Renal cortex interstitium (tissue), 15 donors: ENCODE measurements at places on chromosomes 5 and 9. TPM values are rescaled to one million over a fixed set of nuclear protein-coding genes. Genes with fewer than 3 reads are reported as not detected.

GRCh38 chr9:13627071-13627470 lies 347.6 kb upstream of the MPDZ start:
- no peak for DNase-seq

- no peak for DNase-seq
Observed at GRCh38 chr5:393846-394275, 49.1 kb upstream of the EXOC3 start.

- no peak for DNase-seq
Observed at GRCh38 chr9:94706922-94707321, 19.6 kb upstream of the AOPEP start.

GRCh38 chr9:33407061-33407460 lies 4.7 kb upstream of the AQP7 start:
- DNase-seq, result no peak

DNA sequence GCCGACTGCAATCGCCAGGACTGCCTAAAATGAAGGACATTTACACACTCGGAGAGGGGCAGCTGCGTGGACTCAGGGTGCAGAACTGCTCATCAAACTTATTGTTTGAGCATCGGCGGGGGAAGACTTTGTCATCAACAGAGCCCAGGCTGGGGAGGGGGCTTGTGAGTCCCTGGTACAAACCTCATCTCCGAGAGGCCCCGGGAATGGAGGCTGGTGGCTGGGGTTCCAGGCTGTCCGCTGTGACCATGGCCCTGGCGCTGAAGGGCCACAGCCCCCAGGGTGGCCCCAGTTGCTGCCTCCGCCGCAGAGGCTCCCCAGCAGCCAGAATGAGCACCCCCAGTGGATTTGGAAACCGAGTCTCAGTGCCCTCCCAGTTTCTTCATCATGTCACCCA lies 46.1 kb upstream of the RNU6ATAC start:
- DNase-seq, result no peak

- DNase-seq, result no peak
Observed at GRCh38 chr5:124912638-124913328, 166.3 kb upstream of the ZNF608 start.

DNA sequence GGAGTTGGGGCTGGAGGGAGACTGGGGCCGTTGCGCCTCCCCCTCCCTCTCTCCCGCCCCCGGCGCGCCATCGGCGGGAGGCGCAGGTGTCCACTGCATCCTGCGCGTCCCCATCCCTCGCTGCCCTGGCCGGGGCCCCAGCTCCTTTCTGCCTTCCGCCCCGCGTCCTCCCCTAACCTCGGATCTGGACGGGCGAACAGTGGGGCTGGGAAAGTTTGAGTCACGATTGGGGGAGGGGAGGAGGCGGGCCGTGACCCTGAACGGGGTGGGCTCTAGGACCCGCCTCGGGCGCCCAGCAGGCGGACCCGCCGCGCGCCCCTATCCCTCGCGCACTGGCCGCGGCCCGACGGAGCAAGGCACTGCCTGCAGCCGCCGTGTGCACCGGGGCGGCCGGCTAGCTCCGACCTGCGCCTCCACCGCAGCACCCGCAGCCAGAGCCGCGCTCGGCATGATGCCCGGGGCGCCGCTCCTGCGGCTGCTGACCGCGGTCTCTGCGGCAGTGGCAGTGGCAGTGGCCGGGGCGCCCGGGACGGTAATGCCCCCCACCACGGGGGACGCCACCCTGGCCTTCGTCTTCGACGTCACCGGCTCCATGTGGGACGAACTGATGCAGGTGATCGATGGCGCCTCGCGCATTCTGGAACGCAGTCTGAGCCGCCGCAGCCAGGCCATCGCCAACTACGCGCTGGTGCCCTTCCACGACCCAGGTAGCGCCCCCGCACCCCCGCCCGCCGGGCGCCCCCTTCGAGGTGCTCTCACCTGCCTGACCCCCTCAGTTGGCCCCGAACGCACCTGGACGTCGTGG lies at the start of gene HMCN2:
HMCN2 (plus strand) TSS at position 330 of the 805 bp plus-strand sequence; CDS start at position 449, 119 bp downstream.
- no peak for DNase-seq

The MEF2C gene
- polyA plus RNA-seq, result 41.3 TPM

The FOXD4L4 gene
- 0.12 TPM for polyA plus RNA-seq

The GMCL2 gene
- 0.11 TPM for polyA plus RNA-seq

The TAF11L8 gene
- polyA plus RNA-seq, result not detected
